ENCODE measurements at places on chromosomes 3 and 15.

DNA sequence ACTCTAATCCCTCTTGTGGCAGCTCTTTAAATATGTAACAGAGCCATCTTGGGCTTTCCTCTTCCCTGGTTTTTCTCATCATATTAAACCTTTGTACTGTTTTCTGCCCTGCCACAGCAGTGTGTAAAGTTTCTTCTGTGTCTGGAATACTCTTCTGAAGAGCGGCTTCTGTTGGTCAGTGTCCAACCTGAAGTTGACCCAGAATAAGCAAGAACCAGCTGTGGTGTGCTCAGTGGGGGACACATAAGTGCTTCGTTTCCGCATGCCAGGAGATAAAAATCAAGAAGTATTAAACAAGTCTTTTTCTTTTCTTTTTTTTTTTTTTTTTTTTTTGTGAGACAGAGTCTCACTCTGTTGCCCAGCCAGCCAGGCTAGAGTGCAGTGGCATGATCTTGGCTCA, 173.2 kb upstream of the CHRM5 start:
- no peak for DNase-seq

DNA sequence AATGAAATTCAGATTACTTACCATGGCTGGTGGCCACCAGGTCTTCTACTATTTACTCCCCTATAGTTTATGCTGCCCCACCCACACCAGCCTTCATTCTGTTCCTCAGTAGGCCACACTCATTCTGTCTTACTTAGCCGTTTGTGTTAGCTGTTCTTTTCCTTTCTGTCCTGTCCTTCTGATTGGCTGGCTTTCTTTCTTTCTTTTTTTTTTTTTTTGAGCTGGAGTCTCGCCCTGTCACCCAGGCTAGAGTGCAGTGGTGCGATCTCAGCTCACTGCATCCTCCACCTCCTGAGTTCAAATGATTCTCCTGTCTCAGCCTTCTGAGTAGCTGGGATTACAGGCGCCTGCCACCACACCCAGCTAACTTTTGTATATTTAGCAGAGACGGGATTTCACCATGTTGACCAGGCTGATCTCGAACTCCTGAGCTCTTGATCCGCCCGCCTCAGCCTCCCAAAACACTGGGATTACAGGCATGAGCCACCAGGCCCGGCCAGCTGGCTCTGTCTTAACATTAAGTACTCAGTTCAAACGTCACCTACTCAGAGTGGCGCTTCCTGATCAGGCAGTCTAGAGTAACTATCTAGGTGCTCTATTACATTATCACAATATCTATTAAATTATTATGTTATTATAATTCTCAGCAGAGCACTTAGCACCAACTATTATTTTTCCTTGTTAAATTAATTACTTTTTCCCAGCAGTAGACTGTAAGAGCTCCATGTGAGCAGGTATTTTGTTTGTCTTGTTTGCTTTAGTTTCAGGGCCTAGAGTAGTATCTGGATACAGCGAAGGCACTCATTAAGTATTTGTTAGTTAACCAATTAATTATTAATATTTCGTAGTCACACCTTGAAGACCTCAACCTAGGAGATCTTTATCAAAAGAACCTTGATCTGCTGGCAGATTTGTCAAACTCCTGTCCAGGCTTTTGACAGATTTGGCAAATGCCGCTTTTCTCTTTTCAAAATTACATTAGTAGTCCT, 6.4 kb downstream of the CMSS1 start:
- no peak for DNase-seq

DNA sequence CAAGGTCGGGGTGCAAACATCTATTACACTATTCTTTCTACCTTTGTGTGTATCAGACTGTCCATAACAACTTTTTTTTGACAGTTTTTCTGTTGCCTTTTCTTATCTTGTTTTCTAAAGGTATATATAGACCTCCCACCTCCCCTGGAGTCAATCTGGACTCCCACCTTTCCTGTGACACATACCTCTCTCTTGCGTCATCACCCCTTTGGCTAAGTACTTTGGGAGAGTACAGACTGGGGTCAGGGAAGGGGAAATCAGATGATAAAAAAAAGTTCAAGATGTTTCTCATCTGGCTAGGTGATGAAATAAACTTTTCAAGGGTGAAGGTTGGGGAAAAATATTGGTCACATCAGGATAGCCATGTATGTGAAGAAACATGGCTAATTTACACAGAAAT, 17.2 kb downstream of the TSPAN3 start:
- DNase-seq: no peak

DNA sequence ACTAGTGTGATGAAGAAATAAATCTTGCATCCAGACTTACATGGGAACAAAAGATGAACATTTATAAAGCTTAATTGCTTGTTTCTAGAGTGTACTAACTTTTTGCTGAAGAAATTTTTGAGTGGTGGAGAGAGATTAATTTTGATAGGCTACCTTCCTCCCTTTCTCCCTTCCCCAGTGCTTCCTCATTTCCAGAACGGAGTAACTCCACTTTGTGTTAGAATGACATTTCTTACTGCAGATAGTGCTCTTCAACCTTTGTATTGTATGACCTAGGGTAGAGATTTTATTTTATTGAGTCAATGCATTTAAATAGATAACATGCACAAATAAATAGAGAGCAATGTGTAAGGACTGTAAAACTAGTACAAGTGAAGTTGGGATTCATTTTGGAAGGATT, 1.9 kb downstream of the ATP1B3 start:
- DNase-seq: no peak

- DNase-seq: no peak
Measured at GRCh38 chr3:75938921-75939320, 153.6 kb upstream of the ZNF717 start.

DNA sequence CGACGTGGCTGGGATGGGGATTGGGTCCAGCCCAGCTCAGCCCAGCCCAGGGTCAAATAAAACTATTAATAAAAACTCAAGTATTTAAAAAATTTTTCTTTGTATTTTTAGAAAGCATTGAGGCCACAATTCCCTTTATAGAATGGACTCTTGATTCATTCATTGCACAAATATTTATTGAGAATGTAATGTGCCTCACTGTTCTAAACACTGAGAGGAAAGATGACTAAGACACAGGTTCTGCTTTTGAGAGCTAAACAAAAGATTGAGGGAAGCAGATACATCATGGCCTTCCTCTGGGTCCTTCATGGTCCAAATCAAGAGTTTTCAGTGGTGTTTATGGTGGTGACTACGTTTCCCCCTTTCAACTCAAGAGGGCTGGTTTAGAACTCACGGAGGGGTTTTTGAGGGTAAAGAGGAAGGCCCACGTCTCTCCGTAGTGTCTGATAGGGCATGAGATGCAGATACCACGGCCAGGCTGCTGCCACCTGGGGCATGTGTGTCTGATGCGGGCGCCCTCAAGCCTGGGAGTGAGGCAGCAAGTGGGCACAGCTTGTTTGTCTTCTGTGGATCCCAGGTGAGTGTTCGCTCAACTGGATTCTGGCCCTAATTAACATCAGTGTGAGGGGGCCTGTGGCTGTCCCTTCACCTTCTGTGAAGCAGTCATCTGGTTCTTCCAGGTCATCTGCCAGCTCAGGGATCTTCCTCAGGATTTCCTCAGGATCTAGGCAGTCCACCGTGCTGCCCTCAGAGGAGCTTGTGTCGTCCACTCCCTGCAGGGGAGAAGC, 73.5 kb upstream of the SCN5A start:
- DNase-seq: no peak

All from NCI-H1092 treated with DMSO at 0.1 percent for 48 hours (cell line).